Fibroblast of mammary gland (primary cell): ENCODE measurements at places on chromosomes 6 and 20.

DNA sequence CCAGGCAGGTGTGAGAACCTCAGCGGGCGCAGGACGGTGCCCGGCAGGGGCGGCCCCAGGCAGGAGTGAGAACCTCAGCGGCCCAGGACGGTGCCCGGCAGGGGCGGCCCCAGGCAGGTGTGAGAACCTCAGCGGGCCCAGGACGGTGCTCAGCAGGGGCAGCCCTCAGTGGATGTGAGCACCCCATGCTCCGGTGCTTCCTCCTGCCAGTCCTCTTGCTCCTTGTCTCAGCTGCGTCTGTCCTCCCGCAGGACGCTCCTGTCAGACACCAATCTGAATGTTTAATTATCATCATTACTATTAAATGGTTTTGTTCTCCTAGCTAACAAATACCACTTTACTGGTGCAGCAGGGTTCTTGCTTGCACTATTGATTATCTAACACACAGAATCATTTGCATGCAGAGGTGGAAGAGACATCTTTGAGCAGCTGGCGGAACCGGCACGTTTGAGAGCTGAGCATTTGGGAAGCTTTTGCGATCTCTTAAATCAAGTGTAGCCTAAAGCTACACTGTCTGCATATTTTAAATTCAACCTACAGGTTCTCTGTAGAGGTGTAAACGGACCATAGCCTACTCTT lies 39.4 kb upstream of the DACT2 start:
- no peak for DNase-seq

GRCh38 chr6:162345051-162345511 lies 382.5 kb downstream of the PRKN start:
- peak; percentile 94 for DNase-seq

GRCh38 chr6:137389150-137389704 lies 105.0 kb downstream of the OLIG3 start:
- DNase-seq: peak; percentile 12

- no peak for DNase-seq
Observed at GRCh38 chr20:39066471-39067242, 104.5 kb downstream of the DHX35 start.

DNA sequence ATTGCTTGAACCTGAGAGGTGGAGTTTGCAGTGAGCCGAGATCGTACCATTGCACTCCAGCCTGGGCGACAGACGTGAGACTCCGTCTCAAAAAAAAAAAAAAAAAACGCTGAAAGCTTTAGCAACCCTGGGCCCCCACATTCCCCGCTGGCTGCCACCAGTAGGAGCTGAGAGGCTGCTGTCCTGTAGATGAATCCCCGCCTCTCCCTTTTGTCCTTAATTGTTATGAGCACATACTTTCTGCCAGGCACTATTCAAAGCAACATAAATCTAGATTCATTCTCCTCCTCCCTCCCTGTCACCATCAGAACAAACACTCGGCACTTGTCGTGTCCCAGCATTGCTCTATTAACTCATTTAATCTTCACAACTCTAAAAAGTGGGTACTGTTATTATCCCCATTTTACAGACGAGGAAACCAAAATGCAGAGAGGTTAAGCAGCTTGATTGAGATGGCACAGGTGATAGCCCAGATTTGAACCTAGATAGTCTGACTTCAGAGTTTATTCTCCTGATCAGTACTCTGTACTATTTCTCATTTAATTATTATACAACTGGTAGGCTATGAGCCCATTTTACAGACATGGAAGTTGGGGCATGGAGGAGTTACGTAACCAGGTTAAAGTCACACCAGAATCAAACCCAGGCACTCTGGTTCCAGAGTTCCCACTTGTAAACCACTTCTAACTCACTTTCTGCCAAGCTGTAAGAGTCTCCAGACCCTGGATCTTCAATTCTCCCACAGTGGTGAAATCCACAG lies 97.4 kb downstream of the EYA2 start:
- no peak for DNase-seq

DNA sequence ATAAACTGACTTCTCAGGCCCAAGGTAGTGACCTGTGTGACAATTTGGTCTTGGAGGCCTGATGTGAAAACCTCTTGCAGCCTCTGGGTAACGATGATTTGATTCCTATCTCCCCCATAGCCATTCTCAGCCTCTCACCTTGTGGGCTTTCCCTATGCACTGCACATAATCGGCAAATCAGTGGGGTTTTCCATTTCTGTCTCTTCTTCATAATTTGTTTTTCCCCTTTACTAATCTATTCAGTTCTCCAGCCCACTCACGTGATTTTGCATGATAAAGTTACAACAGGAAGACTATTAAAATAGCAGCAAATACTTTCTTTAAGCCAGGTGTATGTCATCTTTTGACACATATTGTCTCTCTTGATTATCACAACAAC lies 893.7 kb downstream of the TFAP2A start:
- no peak for DNase-seq

GRCh38 chr6:79810871-79811270 lies 136.5 kb downstream of the ELOVL4 start:
- no peak for DNase-seq

DNA sequence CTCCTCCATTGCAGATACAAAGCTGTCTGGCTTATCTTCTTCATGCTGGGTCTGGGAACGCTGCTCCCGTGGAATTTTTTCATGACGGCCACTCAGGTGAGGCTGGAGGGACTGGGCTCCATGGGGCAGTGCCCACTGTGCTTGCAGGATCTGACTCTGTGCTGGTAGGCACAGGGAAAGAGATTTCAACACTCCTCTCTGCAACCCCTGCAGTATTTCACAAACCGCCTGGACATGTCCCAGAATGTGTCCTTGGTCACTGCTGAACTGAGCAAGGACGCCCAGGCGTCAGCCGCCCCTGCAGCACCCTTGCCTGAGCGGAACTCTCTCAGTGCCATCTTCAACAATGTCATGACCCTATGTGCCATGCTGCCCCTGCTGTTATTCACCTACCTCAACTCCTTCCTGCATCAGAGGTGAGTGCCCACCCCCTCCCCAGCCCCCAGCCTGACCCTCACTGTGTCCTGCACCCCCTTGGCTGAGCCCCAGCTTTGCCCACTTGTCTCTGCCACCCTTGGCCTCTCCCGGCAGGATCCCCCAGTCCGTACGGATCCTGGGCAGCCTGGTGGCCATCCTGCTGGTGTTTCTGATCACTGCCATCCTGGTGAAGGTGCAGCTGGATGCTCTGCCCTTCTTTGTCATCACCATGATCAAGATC lies 6.1 kb downstream of the SLC29A1 start:
- DNase-seq: no peak

DNA sequence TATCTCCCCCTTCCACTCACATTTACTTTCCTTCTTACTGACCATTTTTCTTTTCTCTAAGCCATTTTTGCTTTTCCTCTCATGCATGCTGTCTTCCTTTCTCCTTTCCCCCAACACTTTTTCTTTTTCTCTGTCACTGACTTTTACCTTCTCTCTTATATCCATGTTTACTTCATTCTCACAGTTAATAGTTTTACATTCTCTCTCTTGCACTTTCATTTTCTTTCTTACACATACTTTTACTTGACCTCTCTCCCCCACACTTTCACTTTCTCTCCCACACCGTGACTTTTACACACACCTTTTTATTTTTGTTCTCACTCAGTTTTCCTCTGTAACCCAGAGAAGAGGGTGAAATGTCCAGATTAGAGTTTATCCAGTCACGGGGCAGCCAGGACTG lies 636.3 kb downstream of the PTPRT start:
- no peak for DNase-seq

DNA sequence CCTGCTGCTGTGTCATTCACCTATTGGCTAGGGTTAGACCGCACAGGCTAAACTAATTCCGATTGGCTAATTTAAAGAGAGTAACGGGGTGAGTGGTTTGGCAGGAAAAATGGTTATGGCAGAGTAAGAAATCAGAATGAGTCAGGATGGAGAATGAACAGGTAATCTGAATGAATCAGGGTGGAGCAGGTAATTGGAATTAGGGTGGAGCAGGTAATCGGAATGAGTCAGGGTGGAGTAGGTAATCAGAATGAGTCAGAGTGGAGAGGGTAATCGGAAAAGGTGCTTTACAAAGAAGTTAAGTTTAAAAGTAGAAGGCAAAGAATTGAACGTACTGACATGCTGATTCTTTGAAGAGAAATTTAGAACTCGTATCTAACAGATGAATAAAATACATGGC lies 11.7 kb downstream of the SLC35A1 start:
- DNase-seq: no peak

GRCh38 chr6:110720066-110720465 lies 95.2 kb downstream of the CDK19 start:
- DNase-seq: peak; percentile 40

DNA sequence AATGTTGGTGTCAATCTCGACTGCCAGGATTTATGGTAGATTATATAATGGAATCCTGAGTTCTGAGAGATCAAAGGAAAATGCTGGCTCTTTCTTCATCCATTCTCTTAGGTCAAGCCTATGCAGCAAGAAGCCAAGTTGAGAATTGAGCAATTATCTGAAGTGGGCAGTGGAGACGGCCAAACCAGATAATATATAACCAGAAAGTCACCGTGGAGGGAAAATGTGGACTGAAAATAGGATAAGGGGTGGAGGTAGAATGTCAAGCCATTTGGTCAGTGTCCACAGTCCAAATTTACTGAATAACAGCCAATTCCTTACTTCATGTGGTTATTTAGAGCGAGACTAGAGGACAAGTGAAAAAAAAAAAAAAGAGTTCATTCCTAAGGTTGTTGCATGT lies 107.8 kb upstream of the ESR1 start:
- peak; percentile 23 for DNase-seq

DNA sequence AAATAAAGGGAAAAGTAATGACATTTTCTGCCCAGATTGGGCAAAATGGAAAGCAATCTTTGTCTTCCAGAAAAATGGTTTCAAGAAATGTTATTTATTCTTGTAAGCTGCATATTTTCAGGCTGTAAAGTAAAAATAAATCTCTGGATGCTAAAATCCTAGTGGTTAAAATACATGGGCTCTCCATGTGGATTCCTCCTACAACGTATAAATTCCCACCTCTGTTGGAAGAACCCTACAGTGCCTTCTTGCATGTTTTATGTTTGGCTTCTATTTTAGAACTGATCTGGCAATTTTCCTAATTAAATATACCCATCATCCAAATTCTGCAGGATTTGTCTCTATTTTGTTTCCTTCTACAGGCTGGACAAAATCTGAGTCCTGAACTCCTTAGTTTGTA lies 528.9 kb downstream of the COL12A1 start:
- DNase-seq: no peak

GRCh38 chr6:95091823-95092436 lies 485.4 kb upstream of the MANEA start:
- DNase-seq: peak; percentile 63

DNA sequence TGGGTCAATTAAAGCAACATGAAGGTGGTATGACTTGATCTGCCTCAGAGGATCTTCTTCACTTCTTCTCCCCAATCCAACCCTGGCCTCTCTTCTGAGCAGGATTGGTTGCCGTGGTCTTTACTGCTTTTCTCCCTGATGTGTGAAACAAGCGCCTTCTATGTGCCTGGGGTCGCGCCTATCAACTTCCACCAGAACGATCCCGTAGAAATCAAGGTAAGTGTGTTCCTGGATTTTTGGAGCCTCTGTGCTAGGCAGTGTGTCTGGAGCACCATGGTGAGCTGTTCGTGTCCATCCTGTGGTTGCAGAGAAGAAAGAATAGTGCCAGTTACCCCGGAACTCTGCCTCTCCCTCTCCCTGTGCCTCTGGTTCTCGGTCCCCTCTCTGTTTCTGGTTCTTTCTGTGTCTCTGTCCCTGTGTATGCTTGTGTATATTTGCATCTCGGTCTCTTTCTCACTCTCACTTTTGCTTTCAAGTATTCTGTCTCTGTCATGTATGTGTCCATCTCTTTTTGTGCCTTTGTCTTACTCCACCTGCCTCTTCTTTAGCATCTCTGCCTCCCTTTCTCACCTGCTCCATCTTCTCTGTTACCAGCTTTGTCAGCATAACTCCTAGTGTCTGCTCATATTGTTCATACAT lies 23.5 kb downstream of the TM9SF4 start:
- no peak for DNase-seq

- peak; percentile 93 for DNase-seq
Observed at GRCh38 chr6:49541210-49541724, 9.2 kb upstream of the C6orf141 start.

DNA sequence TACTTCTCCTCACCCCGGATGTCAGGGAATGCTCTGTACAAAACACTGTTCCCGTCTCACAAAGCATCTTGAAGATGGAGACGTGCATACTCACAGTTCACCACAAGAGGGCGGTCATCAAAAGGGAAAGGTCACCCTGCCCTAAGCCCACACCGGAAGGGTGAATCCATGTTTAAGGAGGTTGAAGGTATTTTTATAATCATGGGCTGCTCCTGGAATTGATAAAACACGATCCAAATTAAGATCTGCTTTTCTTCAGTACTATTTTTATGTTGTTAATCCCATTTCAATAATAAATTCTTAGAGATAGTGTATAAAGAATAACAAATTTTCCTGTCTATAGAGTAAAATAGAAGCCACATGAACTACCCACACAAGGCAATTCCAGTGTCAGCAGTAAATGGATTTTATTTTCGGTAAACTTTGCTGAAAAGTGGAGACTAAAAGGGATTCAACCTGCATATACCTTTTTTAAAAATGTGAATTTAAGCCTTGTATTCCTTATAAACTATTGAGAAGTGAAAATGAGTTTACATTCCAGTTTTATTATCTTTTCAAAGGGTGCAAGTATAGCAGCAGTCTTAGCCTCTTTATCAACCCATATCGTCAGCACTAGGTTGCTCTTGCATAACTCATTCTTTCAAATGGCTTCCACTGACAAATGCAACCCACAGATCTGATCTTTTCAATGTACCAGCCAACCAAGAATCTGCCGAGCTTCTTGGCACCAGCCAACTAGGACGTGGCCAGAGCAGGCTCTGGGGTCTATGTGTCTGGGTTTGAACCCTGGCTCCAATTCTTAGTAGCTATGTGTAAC lies 79.7 kb upstream of the MBOAT1 start:
- peak; percentile 83 for DNase-seq

DNA sequence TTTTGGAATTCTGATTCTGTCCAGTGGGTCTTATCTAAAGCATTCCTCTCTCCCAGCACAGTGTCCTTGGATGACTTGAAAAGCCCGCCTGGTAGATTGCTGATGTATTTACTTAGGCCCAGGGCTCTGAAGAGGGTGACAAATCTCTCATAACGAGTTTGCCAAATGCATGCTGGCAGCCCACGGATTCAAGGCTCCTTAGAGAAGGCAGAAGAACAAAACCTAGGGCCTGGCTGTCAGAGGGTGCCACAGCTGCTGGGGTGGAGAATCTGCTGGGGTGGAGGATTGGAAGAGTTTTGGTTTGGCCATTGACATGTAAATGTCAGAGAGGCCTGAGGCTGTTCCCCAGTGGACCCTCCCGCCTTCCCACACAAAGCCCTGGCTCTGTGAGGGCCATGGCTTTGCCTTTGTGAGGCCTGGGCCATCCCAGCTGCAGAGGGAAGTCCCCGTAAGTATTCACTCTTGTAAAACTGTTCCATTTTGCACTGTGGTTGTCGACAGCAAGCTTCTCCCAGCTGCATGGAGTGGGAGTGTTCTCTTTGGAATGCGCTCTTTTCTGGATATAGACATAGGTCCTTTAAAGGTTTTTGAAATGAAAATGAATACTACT lies 50.3 kb downstream of the ANKRD6 start:
- no peak for DNase-seq
